Foreskin melanocyte (primary cell): ENCODE measurements at places on chromosomes 2 and 18.

DNA sequence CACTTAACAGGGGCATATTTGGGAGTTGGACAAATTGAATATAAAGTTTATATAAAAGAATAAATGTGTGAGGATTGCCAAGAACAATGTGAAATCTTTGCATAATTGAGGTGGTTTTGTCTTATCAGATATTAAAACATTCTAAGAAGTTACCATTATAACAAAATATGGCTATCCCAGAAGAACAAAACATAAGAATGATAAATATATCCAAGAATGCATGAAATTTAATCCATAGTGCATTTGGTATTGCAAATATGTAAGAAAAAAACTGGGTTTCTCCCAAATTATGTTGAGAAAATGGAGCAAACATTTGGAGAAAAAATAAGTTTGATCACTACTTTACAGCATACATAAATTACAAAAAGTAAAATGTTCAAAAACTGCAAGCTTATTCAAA is 562.4 kb downstream of the RNF144A start:
- no peak for DNase-seq

DNA sequence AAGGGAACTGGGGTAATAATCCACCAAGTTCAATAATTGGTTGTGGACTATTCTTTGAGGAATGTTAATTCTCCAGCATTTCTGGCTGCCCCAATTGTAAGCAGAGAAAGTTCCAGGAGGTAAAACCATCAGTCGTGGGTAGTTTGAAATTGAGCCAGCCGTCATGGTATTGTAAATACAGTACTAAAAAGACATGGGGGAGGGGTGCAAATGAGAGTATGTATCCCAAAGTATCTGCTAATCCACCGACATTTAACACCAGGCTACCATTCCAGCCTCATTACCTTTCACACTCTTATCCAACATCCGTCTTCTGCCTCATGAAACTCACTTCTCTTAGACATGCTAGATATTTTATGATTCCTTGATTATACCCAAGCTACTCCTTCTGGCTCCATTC is 507.9 kb downstream of the ERBB4 start:
- no peak for DNase-seq

GRCh38 chr18:55316486-55317184 is 271.4 kb downstream of the TCF4 start:
- DNase-seq = no peak

DNA sequence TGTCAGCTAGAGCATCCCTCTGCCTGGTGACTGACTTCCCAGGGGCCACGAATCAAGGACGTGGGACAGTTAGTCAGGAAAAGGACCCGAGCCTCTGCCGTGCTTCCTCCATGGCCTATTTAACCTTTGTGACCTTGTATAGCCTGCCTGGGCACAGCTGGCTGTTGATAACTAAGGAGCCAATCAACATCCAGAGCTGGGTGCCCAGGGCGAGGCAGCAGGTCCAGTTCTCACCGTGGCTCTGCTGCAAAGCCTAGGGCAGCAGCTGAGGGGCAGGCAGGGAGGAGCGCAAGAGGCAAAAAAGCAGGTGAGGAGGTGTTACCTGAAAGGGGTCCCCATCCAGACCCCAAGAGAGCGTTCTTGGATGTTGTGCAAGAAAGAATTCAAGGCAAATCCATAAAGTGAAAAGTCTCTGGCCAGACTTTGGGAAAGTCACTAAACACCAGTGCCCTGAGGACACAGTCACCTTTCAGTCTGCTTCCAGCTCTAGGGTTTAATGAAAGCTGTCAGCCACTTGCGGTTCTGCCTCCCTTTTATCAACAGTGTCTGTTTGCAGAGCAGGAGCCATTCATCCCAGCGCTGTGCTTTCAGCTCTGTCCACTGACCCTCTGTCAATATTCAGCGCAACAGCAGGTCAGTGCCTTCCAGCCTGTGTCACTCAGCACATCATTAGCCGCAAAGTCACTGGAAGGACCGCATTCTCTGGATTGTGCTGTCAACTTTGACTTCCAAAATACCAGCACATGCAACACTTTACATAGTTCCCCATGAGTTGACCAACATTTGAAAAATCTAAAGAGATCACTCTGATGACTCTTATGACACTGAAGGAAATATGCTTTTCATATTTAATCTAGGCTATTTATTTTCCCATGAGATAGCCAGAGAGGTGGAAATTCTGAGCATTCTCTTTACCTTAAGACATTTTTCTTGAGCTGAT is 38.6 kb upstream of the ASAP2 start:
- no peak for DNase-seq

- DNase-seq = no peak
Measured at GRCh38 chr2:109204412-109204811, 75.4 kb downstream of the SH3RF3 start.

GRCh38 chr2:48259811-48260210 is 270.1 kb upstream of the STON1 start:
- no peak for DNase-seq

DNA sequence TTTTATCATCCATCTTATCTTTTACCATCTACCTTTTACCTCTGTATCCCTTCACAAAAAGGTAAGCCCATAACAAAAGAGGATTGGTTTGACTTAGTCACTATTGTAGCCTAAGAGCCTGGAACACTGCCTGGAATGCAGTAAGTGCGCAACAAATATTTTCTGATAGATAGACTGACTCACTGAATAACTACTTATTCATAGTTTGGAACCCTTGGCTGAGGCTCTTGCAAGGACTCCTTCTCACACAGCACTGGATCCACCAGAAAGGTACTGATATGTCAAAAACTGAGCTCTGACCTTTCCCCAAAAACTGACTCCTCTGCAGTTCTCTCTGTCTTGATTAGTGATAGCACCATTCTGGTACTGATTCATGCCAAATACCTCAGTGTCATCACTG is 426.7 kb downstream of the SETBP1 start:
- DNase-seq = no peak

- DNase-seq = no peak
Measured at GRCh38 chr2:106812383-106812782, 73.6 kb downstream of the ST6GAL2 start.

GRCh38 chr2:128320192-128320905 is 1.7 kb upstream of the HS6ST1 start:
- no peak for DNase-seq

DNA sequence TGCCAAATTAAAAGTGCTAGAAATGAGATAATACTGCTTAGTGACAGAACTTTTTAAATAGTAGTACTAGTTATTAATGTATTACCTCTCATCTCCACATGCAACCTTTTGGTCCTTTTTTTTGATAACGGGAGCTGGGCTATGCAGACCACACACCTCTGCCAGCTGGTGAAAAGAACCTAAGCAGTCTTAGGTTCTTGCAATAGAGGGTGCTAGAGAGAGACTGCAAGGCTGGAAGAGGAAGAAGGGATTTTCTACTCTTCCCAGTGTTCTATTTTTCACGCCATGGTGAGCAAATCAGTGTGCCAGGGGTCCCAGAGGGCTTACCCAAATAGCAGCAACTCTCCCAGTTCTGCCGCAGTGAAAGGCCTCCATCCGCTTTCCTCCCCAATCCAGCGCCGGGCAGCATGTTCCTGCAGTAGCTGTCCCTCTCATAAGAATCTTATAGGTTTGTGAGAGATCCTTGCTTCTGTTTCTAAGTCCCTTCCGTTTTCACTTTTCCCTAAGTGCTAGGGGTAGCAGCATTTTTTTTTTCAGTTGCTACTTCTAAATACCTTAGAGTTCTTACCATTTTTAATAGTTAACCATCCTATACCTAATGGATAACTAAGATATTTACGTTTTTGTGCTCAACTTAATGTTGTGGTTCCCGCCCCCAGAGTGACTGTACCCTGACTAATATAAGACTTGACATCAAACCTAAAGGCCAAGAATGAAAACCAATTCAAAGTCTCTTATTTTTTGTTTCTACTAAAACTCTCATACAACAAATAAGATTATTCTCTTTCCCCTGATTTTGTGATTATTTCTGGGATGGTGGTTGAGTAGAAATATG is 69.4 kb upstream of the UBE2E3 start:
- no peak for DNase-seq

DNA sequence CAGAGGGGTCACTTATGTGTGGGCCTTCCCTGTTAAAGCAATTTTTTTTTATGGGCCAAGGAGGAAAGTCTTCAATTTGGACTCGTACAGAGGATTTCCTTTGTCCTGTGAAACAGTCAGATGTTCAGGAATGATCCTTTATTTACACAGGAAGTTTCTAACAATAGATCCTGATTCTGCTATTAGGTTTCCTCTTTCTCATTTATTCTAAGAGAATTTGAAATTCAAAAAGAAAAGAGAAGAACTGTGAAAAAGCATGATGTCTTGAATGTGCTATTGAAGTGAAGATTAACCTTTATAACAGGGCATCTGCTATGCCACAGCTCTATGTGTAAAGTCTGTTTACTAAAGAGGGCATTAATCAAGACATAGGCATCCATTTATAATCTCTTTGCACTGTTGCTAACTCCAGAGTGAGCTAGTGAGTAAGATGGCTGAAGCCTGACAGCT is 105.3 kb upstream of the FAM98A start:
- DNase-seq = peak; percentile 13

DNA sequence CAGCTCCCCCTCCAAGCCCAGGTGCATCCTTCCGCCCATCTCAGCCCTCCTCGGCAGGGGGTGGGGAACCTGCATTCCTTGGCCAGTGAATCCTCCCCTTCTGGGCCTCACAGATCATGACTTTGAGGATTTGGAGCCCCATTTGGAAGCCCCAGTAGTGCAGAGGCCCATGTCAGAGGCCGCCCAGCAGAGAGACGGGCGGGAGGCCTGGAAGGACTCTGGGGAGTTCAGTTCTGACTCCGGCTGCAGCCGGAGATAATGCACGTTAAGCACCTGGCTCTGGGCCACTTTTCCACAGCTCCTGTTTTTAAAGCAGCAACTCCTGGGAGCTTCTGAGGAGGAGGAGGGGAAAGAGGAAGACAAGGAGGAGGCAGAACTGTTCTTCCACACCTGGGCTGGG is 14.9 kb downstream of the ATOH8 start:
- DNase-seq = no peak

- DNase-seq = no peak
Measured at GRCh38 chr18:77065221-77065981, 67.2 kb downstream of the MBP start.

DNA sequence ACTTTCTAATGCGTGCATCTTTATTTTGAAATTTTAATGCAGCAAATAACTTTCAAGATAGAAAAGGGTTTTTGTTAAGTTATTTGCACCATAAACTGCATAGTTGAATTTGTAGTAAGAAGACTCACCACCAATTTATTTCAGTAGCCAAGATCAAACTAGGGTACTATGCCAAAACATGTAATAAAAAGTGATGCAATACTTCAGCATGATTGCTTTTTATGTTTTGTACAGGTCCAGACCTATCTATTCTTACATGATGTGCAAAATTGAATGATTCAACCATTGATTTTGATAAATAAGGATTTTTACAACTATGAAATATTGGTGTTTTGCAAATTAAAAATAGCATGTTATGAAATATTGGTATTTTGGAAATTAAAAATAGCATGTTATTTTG is 26.7 kb downstream of the AGPS start:
- no peak for DNase-seq

DNA sequence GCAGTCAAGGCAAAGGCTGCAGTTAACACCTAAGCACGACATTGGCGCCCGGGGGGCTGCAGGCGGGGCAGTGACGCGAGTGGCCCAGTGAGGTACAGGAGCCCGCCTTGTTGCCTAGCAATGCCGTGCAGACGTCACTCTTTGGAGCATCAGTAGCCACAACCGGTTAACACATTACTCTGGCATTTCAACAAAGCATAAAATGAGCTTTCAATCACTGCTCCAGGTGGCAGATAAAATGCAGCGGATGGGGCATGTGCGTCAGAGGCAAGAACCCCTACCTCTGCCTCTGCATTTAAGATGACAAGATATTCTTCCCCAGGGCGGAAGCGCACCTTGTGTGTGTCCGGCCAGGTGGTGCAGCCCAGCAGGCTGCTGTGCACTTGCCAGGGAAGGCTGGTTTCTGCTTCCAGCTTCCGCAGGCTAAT is 139.4 kb downstream of the MTCL1 start:
- DNase-seq = no peak

GRCh38 chr2:140275427-140275826 is 1495.2 kb upstream of the NXPH2 start:
- DNase-seq = no peak

- DNase-seq = no peak
Measured at GRCh38 chr2:46814160-46814961, 101.2 kb downstream of the MCFD2 start.

DNA sequence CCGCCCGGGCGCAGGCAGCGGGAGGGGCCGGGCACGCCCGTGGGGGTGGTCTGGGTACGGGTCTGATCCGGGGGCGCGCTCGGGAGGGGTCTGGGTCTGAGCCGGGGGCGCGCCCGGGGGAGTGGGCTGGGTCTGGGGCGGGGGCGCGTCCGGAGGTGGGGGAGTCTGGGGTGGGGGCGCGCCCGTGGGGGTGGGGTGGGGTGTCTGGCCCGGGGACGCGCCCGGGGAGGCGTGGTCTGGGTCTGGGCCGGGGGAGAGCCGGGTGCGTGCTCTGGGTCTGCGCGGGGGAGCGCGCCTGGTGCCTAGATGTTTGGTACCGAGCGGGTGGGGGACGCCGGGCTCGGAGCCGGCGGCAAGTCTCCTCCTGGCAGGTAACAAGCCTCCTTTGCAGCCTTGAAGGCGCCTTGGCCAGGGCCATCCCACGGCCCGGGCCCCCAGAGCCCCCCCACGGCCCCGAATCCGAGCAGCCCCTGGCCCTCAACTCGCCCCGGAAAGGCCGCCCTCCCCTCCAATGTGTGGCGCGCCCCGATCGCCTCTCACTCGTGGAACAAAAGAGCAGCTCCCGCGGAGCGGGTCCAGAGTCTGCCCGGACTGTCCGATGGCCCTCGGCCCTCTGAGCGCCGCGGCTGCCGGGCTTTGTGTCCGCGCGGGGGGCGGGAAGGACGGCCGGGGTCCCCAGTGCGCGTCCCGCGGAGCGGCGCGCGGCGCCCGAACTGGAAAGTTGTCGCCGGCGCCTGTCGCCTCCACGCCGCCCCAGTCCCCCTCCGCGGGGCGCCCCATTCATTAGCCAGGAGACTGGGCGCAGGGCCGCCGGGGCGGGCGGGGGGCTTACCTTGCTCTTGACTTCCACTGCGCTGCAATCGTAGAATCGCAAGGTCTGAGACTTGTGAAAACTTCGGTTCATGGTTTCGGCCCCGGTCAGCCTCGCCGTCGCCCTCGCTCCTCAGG is 595 bp downstream of the PARD6G start:
- no peak for DNase-seq

DNA sequence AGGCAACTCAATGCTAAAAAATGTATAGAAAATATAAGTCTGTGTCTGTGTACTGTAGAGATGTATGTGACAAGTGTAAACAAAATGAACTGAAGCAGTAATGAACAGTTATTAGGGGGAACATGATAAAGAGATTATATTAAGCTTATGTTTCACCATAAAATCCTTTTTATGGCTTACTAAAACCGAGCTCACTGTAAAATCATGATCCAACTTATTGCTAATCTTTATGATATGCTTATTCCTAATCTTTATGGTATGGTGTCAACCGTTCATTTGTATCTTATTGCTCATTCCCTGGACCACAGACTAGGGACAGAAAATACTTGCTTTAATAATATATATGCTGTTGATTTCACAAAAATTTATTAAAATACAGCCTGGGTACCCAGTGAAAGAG is 62.1 kb downstream of the TNFRSF11A start:
- no peak for DNase-seq
